ENCODE measurements at places on chromosomes 3 and 15.
A peak's percentile ranks its signal among the peaks of the same experiment; 100 is the strongest.

GRCh38 chr3:4716706-4717362, 223.7 kb downstream of the ITPR1 start:
- DNase-seq: no peak

DNA sequence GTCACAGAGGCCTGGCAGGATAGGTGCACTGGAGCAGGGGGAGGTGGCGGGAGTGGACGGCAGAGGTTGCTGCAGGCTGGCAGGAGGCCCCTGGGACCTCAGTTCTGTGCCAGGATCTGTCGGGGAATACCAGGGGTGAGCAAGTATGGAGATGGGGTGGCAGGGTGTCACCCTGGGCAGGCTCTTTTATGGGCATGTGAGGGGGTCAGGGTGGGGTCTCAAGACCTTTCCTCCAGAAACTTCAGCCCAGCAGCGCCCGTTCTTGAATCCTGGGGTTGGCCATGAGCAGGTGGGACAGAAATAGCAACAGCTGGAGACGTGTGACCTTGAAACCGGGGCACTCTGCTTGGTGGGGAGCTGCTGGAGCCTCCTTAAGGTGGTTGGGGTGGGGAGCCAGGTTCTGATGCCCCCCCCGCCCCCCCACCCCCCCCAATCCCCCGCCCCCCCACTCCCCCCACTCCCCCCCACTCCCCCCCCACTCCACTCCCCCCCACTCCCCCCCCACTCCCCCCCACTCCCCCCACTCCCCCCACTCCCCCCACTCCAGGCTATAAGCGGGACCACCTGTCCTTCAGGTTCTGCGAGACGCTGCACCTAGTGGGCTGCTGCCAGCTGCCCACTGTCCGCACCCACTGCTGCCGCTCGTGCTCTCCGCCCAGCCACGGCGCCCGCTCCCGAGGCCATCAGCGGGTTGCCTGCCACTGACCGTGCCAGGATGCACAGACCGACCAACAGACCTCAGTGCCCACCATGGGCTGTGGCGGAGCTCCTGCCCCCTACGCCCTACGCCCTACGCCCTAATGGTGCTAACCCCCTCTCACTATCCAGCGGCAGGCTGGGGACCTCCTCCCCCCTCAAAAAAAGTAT, 84.9 kb downstream of the TBC1D2B start:
- no peak for DNase-seq

GRCh38 chr3:31305340-31305739, 227.4 kb upstream of the STT3B start:
- no peak for DNase-seq

DNA sequence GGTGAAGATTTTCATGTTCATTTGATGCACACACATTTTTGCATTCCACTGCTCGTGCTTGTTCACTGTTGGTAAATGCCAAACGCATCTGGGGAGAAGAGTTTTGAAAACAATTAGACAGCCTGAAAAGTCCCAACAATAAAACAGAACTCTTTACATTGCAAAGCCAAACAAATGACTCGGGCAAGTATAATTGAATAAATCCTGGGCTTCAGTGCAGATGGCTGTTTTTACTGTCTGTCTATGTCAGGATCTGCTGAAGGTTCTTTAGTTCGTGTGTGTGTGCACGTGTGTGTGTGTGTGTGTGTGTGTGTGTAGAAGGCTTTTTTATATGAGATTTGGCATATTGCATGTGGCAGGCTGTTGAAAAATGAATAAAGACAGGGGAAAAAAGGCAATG, 277.5 kb upstream of the CDIN1 start:
- DNase-seq: no peak

GRCh38 chr15:98948941-98949340, 58.7 kb downstream of the PGPEP1L start:
- no peak for DNase-seq

GRCh38 chr15:39468331-39468730, 112.5 kb upstream of the THBS1 start:
- no peak for DNase-seq

GRCh38 chr3:169891886-169892285, 19.5 kb upstream of the SAMD7 start:
- DNase-seq: no peak

- no peak for DNase-seq
Observed at GRCh38 chr3:129575997-129576384, 30.5 kb downstream of the PLXND1 start.

- DNase-seq: no peak
Observed at GRCh38 chr15:75069301-75069925, 46.0 kb downstream of the PPCDC start.

DNA sequence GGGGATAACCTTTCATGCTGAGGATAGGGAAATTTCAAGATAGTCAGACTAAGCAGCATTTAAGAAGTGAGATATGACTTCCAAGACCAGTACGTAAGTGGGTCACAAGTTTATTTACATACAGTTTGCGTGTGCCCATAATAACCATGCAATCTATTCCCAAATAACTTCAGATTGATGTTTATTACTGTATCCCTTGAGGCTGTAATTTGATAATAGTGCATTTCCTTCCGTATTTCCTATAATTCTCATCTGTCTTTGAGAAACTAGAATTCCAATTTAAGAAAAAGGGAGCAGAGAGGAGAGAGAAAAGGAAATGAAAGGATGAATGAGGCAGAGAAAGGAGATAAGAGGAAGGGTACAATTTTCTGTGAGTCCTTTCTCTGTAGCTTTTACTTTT, 1073.1 kb downstream of the EPHA3 start:
- DNase-seq: no peak

DNA sequence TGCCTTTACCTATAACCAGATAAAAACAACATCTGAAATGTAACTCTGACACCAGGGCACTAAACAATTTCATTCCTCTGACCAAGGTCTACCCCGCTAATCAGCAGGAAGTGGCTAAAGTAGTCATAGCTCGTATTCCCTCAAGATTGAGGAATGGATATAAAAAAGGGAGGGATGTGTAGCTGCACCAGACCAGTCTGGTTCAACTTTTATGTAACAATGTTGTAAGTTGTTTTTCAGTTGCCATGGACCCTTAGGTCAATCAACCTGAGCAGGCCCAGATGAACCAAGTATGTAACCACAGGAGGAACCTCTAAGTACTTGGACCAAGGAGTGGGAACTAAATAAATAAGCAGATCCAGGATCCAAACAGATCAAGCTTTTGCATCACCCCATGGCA, 28.4 kb upstream of the IFT57 start:
- no peak for DNase-seq

- DNase-seq: no peak
Observed at GRCh38 chr15:25670025-25670554, 193.0 kb downstream of the ATP10A start.

DNA sequence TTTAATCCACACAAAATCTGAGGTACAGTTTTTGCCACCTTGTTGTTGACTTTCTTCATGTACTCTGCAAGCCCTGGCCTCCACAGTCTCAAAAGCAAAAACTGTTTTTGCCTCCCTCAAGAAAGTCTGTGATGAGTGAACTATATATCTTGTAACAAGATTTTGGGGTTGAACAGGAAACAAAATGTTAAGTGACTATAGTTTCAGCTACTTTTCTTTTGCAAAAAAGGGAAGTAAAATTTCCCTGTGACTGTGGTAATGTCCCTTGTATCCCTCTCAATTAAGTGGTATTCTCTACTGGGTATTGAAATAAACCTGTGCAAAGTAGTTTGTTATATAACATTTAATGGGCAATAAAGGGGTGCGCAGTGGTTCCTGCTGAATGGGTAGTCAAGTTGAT, 21.3 kb upstream of the SCAANT1 start:
- no peak for DNase-seq

- DNase-seq: no peak
Observed at GRCh38 chr3:5188419-5189221, 1.1 kb downstream of the EDEM1 start.

DNA sequence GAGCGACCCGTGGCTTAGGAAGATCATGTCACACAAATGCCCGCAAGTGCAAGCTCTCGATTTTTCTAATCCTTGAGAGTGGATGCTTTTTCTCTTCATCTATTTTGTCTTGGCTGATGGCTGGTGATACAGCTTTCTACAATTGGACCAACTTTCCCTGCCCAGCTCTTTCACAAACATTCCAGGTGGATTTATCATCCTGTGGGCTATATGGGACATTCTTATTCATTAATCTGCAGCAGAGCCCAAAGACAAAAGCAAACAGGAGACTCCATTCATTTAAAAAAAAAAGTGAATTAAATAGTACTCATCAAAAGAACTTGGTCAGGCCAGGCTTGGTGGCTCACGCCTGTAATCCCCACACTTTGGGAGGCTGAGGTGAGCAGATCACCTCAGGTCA, 14.2 kb upstream of the TSEN2 start:
- no peak for DNase-seq

- DNase-seq: no peak
Observed at GRCh38 chr15:56732135-56732885, 999 bp downstream of the ZNF280D start.

- DNase-seq: peak; percentile 27
Observed at GRCh38 chr3:40580494-40581091, 55.8 kb downstream of the ZNF621 start.

DNA sequence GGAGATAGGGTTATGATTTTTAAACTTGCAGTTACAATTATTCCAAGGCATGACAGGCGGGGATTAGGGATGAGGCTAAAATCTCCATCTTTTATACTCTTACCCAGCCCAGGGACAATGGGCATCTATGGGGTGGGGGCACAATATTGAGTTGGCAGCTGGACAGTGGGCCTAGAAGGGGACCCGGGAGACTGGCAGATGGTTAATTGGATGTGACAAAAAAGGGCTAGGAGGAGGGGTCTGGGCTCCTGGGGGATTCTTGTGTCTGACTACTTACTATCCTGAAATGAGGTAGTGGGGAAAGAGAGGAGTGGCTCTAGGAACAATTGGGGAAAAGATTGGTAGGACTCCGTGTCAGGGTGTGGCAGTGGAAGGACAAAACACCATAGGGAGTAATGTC, 53.0 kb upstream of the ROPN1 start:
- no peak for DNase-seq

DNA sequence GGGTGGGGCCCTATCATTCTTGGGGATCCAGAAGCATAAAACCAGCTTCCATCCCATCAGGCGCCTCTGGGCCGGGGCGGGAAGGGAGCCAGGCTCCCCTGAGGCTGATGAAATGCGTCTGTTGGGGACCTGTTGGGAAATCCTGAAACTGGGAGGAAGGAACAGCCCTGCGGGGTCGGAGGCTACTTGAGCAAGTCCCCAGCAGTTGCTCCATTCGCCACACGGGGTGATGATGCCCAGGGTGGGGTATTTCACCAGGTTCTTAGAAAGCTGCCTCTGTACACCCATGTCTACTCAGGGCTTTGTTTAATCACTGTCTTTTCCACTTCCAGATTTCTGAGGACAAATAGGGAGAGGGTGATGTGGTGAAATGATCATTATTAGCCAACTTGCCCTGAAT, 25.4 kb upstream of the TSEN2 start:
- DNase-seq: no peak

DNA sequence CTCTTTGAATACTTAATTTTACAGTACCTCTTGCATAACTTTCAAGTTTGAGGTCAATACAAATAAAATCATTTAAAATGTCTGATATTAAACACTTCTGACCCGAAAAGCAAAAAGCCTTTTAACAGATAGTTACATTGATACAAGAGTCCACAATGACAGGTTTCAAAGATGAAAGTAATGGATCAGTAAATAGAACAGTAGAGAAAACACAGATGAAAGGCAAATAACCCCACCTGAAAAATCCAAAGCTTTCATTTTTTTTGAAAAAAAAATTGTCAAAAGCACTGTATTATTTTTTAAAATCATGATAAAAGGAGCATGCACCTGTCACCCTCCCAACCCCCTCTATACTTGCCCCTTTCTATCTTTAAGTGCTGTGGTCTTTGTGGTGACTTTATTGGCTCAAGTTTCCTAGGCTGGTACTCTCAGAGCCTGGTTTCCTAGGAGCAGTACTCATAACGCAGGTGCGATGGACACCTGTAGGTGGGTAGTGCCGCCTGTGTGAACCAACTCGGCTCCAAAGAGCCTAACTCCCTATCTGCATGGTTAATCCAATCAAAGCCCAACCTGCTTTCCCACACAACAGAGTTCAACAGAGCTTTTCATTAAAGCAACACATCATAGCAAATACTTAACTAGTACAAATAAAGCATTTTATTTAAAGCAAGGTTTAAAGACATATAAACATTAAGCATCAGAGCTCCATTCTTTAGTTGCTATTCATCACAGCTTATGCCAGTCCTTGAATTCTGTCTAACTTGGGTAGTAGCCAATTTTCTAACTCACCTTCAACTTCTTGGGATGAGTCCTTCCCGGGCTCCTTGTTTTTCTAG, 32.2 kb downstream of the LIPC start:
- DNase-seq: no peak

DNA sequence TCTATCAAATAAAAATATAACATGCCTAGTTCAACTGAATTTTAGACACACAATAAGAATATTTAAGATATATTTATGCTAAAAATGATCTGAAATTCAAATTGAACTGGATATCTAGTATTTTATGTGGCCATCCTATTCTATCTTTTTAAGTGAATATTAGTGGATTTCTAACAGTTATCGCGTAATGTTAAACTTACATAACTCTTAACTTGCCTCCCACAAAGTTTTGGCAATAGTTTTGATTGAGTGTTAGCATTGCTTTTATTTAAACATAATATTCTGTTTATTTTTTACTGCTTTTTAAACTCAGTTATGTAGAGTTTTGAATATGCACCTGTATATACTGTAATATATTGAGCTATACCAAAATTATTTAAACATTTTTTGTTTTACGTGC, 1279.5 kb downstream of the OTOL1 start:
- DNase-seq: no peak

DNA sequence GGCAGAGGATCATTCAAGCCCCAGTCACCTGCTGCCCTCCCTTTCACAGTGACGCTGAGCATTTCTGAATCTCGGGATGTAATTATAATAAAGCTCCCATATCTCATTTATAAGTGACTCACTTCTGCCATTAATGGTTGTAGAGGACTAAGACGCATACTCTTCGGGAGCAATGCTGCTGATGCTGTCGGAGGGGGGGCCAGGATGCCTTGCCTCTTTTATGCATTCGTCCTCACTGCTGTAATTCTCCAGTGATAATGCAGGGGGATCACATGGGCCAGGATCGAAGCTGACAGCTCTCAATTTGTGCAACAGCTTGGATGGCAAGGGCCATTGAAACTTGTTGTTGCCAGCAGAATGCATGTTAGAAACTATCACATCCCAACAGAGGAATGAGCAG, 3.1 kb downstream of the HRH1 start:
- no peak for DNase-seq

- DNase-seq: no peak
Observed at GRCh38 chr3:38397320-38397719, 50.7 kb downstream of the XYLB start.

- no peak for DNase-seq
Observed at GRCh38 chr15:35547775-35548364, 1.9 kb upstream of the DPH6 start.

GRCh38 chr3:114697401-114697800, 403.6 kb downstream of the TIGIT start:
- DNase-seq: no peak

DNA sequence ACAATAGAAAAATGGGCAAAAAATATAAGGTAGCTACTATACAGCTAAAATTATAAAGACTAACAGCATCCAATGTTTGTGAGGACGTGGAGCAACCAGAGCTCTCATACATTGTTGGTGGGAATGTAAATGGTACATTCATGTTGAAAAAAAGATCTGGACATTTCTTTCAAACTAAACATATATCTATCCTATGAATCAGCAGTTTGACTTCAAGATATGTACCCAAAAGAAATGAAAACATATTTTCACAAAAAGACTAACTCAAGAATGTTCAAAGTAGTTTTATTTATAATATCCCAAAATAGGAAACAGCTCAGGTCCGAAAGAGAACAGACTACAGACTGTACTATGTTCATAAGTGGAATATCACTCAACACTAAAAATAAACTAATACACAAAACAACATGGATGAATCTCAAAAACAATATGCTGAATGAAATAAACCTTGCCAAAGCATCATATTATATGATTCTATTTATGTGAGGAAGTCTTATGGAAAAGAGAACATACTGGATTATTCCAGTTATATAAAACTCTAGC, 8.8 kb upstream of the TTBK2 start:
- no peak for DNase-seq
